Aorta (tissue), 5 donors: ENCODE measurements at places on chromosomes 3 and 15.

DNA sequence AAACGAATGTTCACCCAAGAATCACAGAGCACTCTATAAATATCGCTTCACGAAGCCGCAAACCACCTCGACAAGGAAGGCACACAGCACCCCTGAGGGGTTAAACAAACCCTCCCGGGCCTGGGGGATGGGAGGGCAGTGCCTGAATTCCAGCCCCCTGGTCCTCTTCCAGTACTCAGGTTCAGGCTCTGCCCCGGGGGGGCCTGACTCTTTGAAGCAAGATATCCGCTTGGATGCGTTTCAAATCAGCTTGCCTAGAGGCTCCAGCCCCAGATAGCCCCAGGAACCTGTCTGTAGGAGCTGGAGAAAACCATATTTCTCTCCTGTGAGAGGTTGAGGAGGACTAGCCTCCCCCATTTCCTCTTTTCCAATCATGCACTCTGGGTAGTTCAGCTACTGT, 194.7 kb downstream of the WNT5A start:
- no peaks in the 10 kb centered on the region for H3K4me1 ChIP-seq
- DNase-seq, result no peak
- no peaks in the 10 kb centered on the region for H3K27me3 ChIP-seq
- H3K36me3 ChIP-seq, result no peaks in the 10 kb centered on the region
- H3K27ac ChIP-seq, result no peak overlapping the region

DNA sequence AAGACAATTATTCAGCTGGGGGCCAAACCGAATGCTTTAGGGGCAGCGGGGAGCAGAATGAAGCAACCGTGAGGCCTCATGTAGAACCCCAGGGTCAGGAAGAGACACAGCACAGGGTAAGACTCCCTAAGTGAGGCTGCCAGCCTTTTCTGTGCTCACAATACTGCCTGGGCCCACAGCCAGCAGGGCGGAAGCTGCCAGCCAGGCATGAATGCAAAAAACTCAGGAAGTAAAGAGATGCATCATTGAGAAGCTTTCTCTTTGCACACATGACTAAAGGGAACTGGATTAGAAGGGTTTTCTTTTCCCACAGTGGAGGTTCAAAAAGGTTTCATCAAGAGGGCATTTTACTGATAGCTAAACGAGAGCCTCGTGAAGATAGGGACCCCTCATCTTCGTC, 33.3 kb downstream of the CA12 start:
- peak; percentile 88 for DNase-seq
- no peaks in the 10 kb centered on the region for H3K4me1 ChIP-seq
- H3K36me3 ChIP-seq, result no peaks in the 10 kb centered on the region

DNA sequence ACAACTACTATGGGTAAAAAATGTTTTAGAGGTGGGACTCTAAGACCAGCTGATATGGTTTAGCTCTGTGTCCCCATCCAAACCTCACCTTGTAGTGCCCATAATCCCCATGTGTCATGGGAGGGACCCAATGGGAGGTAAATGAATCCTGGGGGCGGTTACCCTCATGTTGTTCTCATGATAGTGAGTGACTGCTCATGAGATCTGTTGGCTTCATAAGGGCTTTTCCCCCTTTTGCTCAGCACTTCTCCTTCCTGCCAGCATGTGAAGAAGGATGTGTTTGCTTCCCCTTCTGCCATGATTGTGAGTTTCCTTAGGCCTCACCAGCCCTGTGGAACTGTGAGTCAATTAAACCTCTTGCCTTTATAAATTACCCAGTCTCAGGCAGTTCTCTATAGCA, 45.7 kb downstream of the FAM98B start:
- H3K4me3 ChIP-seq, result no peak overlapping the region
- no peaks in the 10 kb centered on the region for H3K27me3 ChIP-seq
- DNase-seq, result no peak
- no peaks in the 10 kb centered on the region for H3K4me1 ChIP-seq

GRCh38 chr3:140092848-140093536, 158.0 kb downstream of the CLSTN2 start:
- H3K27me3 ChIP-seq, result no peaks in the 10 kb centered on the region
- H3K36me3 ChIP-seq, result no peaks in the 10 kb centered on the region
- no peak overlapping the region for H3K27ac ChIP-seq
- no peaks in the 10 kb centered on the region for H3K4me1 ChIP-seq
- H3K4me3 ChIP-seq, result no peak overlapping the region

- H3K27ac ChIP-seq, result no peak overlapping the region
- no peaks in the 10 kb centered on the region for H3K27me3 ChIP-seq
- no peak overlapping the region for H3K4me3 ChIP-seq
- no peaks in the 10 kb centered on the region for H3K4me1 ChIP-seq
Observed at GRCh38 chr15:65102912-65103311, 12.1 kb downstream of the UBAP1L start.

DNA sequence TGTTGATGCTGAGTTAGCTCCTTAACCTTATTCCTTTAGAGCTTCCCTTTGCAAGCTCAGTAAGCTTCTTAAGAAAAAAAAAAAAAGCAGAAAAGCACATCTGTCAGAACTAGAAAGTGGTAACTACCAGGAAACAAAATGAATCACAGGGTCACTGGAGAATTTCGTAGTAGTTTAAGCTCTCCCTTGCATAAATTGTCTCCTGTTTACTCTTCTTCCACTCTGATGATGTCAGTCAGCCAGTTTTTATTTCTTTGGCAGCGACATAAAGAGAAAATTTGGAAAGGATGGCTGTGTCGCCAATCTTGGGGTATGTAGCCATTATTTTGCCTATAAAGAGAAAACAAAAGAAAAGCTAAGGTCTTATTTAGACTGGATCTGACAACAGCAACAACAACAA, 3.2 kb upstream of the GABRR3 start:
- no peaks in the 10 kb centered on the region for H3K4me1 ChIP-seq
- DNase-seq, result no peak
- no peaks in the 10 kb centered on the region for H3K36me3 ChIP-seq
- no peaks in the 10 kb centered on the region for H3K27me3 ChIP-seq

GRCh38 chr15:27081676-27082418, 110.9 kb downstream of the GABRG3 start:
- H3K27ac ChIP-seq, result no peak overlapping the region
- H3K27me3 ChIP-seq, result no peaks in the 10 kb centered on the region
- H3K36me3 ChIP-seq, result no peaks in the 10 kb centered on the region
- no peaks in the 10 kb centered on the region for H3K4me1 ChIP-seq
- no peak for DNase-seq

DNA sequence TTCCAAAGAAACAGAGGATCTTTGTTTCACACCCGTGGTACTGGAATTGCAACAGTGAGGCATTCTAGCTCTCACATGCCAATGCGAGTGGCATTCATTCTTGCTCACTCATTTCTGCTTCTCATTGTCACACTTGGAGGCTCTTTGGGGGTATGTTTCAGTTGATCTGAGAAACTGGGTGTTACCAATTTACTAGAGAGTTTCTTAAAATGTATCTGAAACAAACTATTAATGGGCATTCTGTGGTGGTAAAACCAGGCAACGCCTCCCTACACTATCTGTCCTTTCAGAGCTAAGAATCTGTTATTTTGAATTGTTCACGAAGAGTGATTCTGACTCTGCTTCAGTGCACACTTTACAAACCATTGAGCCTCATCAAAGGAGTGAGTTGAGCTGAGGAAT, 140.6 kb upstream of the BHLHE40 start:
- DNase-seq, result no peak
- no peaks in the 10 kb centered on the region for H3K27me3 ChIP-seq
- no peak overlapping the region for H3K4me3 ChIP-seq
- peaks cover 9% of the 10 kb centered on the region for H3K36me3 ChIP-seq

- no peak overlapping the region for H3K27ac ChIP-seq
- no peaks in the 10 kb centered on the region for H3K36me3 ChIP-seq
- H3K4me3 ChIP-seq, result no peak overlapping the region
- no peak for DNase-seq
Observed at GRCh38 chr3:5437296-5437782, 249.8 kb downstream of the EDEM1 start.

DNA sequence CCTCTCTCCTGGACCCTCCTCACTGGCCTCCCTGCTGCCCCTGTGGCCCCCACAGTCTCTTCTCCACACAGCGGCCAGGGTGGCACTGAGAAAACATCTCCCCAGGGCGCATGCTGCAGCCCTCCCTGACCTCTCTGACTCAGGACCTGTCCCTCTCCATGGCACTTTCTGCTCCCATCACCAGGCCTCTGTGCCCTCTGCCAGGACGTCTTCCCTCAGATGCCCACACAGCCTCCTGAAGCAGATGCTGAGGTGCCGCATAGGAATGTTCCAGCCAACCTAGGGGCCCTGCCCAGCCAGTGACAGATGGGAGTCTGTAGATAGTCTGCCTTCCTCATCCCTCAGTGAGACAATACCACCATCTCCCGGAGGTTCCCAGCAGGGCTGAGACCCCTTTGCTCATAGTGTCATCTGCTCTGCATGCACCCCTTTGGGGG, 8.7 kb downstream of the MYL3 start:
- no peak overlapping the region for H3K27ac ChIP-seq
- H3K27me3 ChIP-seq, result no peaks in the 10 kb centered on the region
- H3K4me3 ChIP-seq, result no peak overlapping the region
- peak; percentile 73 for DNase-seq
- no peaks in the 10 kb centered on the region for H3K4me1 ChIP-seq

GRCh38 chr3:160568989-160569388, 3.6 kb upstream of the KPNA4 start:
- no peak overlapping the region for H3K4me3 ChIP-seq
- no peaks in the 10 kb centered on the region for H3K27me3 ChIP-seq
- H3K36me3 ChIP-seq, result no peaks in the 10 kb centered on the region
- H3K4me1 ChIP-seq, result no peaks in the 10 kb centered on the region

DNA sequence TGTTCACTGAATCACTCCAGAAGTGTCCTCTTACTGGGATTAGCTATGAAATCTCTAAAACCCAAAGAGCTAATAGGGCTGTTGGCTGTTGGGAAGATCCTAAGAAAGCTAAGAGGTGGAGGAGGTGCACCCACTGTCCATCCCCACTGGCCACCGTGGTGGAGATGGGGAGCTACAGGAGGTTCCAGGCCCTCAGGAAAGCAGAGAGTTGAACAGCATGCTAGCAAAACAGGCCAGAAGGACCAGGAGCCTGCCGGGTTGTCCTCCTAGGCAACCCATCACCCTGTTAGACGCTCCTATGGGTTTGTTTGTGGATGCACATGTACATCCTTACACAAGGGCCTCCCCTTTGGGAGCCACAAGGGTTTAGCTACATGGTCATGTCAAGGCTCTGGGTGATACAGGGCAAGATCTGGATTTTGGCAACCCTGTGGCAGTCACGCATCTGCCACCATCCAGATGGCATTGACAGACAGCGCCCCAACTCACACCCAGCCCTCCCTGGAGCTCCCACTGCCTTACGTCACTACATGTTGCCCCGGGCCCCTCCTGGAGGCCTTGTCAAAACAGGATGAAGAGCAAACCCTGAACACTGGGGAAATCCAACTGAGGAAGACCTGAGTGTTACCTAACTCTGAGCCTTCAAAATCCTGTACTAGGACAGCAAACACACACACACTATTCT, 208.1 kb downstream of the SLCO3A1 start:
- no peak for DNase-seq
- no peaks in the 10 kb centered on the region for H3K27me3 ChIP-seq
- H3K36me3 ChIP-seq, result no peaks in the 10 kb centered on the region
- no peak overlapping the region for H3K4me3 ChIP-seq

GRCh38 chr15:56052395-56053045, 59.1 kb upstream of the NEDD4 start:
- no peak overlapping the region for H3K27ac ChIP-seq
- no peaks in the 10 kb centered on the region for H3K27me3 ChIP-seq
- DNase-seq, result no peak
- H3K4me1 ChIP-seq, result no peaks in the 10 kb centered on the region
- H3K4me3 ChIP-seq, result no peak overlapping the region
